NCI-H774 (cell line): ENCODE measurements at places on chromosomes 3 and 15.

- DNase-seq = no peak
Measured at GRCh38 chr15:35680951-35681350, 135.0 kb upstream of the DPH6 start.

DNA sequence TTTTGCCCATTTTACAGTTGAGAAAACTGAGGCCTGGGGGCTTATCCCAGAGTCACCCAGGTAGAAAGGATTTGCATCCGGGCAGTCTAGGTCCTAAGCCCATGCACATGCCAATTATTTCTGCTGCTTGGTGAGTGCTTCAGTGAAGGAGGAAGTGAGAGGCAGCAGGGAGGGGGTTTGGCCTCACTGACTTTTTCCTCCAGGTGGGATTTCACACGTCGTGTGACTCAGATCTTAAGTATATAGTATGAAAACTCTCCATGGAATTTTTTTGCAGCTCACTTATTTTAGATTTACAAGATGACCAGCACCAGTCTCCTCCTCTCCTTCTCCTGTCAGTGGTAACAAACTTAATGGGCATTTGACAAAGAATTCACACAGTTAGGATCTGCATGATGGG is 4.6 kb downstream of the ITGA11 start:
- DNase-seq = no peak

DNA sequence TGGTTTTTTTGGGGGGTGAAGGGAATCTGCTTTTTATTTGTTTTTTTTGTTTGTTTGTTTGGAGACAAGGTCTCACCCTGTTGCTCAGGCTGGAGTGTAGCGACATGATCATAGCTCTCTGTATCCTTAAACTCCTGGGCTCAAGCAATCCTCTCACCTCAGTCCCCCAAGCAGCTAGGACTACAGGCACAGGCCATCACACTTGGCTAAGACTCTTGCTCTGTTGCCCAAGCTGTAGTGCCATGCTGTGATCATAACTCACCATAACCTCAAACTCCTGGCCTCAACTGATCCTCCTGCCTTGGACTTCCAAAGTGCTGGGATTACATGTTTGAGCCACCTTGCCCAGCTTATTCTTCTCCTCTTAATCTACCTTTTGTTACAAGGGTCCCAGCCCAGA is 31.8 kb downstream of the GPR176 start:
- DNase-seq = no peak

- DNase-seq = no peak
Measured at GRCh38 chr3:46894256-46894655, 16.7 kb downstream of the PTH1R start.

GRCh38 chr15:83585601-83586335 is 68.2 kb upstream of the ADAMTSL3 start:
- no peak for DNase-seq

GRCh38 chr15:63553388-63553791 is 43.8 kb upstream of the FBXL22 start:
- DNase-seq = no peak

DNA sequence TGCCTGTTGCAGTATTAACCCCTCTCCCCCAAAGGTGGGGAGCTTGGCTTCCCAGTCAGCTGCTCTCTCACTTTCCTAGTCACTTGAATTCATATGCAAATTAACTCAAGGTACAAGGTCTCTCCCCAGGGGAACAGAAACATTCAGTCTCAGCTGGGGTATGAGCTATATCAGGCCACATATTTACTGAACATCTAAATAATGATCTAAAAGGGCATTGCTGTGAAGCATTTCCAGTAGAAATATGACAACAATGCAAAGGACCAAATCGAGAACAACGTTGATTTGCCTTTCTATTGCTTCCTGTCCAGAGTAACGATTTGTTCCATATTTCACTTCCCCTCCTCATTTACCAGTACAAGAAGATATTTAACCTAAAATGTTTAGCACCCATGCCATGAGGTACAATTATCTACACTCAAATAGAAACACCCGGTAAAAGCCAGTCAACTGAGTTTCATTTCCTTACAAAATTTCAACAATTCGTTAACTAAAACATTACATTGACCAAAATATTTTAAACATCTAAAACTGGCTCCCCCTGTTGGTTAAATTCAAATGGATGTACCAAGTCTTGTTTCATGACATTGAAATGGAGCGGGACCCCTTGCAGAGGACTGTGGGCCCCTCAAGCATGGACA is 36.5 kb upstream of the KLHL6 start:
- no peak for DNase-seq

DNA sequence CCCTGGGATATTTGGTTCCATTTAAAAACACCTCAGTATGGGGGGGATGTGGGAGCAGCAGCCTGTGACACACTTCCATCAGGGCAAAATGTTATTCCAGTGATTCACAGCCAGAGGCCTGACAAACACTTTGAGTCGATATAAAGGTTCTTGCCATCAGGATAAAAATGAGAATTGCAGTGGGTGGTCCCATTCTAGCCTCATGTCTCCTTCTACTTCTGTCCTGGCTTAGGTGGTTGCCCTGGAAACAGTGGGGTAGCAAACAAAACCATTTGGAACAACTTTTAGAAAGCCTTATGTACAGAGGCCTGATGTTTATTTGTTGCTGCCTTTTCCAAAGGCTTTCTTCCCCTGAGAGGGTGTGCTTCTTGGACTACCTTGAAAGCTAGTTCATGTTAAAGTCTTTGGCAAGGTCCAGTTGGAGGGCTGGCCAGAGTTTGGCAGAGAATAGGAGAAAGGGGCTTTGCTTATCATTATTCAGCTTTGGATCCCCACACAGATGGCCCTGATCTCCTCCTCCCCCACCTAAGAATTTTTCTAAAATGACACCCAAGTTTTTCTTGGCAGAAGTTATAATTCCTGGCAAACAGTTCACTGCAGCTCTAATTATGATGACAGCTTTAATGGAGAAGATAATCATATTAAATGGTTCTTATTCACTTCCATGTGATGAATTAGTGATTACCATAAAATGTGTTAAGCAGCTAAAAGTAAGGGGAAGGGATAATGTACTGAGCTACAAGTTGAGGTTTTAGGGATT is 84.2 kb upstream of the ZNF280D start:
- DNase-seq = no peak

GRCh38 chr15:89946681-89947299 is 34.0 kb upstream of the ARPIN start:
- no peak for DNase-seq

DNA sequence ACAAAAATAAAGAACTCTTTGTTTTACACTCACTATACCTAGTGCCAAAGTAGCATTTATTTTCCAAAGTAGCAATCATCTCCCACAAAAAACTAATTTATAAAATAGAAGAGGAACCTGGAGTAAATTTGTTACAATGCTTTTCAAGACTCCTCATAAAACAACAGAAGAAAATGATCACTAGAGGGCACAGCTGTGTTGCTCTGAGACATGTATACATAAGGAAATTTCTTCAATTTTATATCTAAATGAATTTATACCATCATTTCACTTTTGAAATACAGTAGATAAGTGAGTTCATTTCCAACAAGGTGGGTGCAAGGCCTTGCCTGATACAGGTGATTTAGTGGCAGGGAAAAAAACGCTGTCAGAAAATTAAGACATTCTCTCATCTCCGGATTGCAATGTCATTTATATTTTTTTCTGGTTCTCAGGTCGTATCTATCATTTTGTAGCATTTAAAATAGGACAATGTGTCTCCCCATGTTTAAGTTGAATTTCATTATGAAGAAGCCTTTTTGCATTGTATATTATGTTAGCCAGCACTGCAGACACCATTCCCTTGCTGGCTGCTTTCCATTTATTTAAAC is 25.3 kb upstream of the ARHGEF26 start:
- no peak for DNase-seq

- peak; percentile 20 for DNase-seq
Measured at GRCh38 chr3:119579366-119580066, at the start of gene ADPRH. Gene ADPRH, plus strand, starts transcription at chr3:119579492. Its CDS starts 2,678 bp downstream, at chr3:119582170.

DNA sequence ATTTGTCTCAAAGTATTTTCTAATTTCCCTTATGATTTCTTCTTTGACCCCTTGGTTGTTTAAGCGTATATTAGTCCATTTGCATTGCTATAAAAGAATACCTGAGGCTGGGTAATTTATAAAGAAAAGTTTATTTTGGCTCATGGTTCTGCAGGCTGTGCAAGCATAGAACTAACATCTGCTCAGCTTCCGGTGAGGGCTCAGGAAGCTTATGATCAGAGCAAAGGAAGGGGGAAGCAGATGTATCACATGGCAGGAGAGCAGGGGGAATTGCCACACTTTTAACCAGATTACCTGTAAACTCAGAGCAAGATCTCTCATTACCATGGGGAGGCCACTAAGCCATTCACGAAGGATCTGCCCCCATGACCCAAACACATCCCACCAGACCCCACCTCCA is 148.2 kb downstream of the PDE8A start:
- DNase-seq = no peak

DNA sequence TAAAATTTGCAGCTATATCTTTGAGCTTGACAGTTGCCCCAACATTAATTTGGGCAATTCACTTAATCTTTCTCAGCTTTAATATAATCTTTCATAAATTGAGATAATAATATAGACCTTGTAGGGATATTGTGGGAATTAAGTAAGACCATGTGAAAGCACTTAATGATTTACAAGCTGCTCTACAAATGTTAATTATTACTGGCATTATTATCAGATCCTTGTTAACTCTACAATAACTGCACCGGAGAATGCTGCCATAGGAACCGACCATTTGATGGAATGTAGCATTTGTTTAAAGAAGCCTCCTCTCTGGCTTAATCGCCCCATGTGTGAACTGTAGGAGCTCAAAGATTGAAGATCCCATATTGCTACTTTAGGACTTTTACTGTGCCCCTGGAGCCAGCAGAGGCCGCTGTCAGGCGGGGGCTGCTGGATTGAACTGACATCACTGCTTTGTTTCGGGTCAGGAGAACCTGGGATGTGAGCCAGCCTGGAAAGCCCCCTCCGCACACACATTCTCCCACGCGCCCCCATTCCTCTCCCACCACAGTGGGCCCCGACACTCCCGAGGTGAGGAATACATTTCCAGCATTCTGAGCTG is 154.2 kb upstream of the TNIK start:
- no peak for DNase-seq

- DNase-seq = peak; percentile 18
Measured at GRCh38 chr15:49215768-49216739, 46.0 kb downstream of the GALK2 start.

DNA sequence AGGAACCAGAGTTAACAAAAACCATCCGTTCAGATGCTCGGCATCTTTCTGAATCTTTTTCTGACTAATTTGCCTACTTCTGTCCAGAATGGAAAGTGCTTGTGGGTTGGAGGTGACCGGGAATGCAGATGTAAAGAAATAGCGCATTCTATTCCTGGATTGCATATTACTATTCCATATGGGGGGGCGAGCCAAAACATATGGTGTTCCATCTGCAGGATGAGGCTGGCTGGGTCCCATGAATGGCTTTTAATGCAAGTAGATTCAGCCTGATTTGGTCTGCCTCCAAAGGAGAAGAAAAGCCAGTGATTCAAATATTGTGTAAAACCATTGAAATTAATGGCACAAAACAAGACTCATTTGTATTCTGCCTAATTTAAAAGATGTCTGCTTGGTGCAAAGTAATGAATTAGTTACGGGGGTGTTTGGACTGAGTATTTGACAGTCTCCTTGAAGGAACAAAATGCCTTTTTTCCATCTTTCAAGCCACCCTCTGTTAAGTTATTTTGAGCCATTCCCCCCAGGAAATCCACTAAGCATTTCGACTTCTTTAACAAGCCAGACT is 99.0 kb downstream of the ST8SIA2 start:
- no peak for DNase-seq
